Upper lobe of right lung (tissue), 1 donor: ENCODE measurements at places on chromosomes 5 and 9. TPM values are rescaled to one million over a fixed set of nuclear protein-coding genes. Genes with fewer than 3 reads are reported as not detected.

The CMYA5 gene
- total RNA-seq = 2.7 TPM

The ORM2 gene
- 3.9 TPM for total RNA-seq

The DPM2 gene
- 37.1 TPM for total RNA-seq

The PCDH1 gene
- total RNA-seq = 66.6 TPM

The ZSWIM6 gene
- total RNA-seq = 15.7 TPM

The IFNA4 gene
- not detected for total RNA-seq

The CDKN2B-AS1 gene
- total RNA-seq = 2.3 TPM

The EFNA5 gene
- 12.0 TPM for total RNA-seq
